ENCODE measurements at places on chromosomes 12 and 14.

GRCh38 chr12:9971181-9971580 lies at the start of gene CLEC12A:
Gene CLEC12A, plus strand, starts transcription at chr12:9971409. Its CDS starts 188 bp downstream, at chr12:9971597.
- DNase-seq: no peak

GRCh38 chr12:90972226-90972625 lies 17.2 kb upstream of the CCER1 start:
- DNase-seq: peak; percentile 44

DNA sequence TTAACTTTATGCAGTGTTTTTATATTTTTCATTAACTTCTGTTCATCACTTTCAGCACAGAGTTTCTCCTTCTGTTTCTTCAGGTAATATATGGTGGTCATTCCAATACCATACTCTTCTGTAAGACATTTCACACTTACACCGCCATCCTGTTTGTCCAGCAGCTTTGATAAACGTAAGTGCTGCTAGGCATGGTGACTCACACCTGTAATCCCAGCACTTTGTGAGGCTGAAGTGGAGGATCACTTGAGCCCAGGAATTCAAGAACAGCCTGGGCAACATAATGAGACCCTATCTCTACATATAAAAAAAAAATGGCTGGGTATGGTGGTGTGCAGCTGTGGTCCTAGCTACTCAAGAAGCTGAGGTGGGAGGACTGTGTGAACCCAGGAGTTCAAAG lies 55.8 kb downstream of the EXOC5 start:
- no peak for DNase-seq

GRCh38 chr12:113292091-113292490 lies 42.8 kb downstream of the SLC8B1 start:
- DNase-seq: no peak

DNA sequence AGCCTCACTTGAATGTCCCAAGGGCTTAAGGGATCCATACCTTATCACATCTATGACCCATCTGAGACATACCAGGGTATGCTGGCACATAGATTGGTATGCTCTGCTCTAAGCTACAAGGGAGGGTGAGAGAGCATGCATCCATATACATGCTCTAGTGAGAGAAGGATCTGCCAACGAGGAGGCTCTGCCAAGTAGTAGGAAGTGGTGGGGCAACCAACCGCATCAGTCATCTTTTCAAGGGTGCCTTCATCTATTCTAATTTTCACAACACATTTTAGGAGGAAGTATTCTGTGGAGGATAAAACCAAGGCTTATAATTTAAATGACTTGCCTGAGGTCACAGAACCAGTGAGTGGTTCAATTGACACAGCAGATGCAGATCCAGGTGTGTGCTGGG lies 6.6 kb upstream of the PPM1A start:
- DNase-seq: no peak

DNA sequence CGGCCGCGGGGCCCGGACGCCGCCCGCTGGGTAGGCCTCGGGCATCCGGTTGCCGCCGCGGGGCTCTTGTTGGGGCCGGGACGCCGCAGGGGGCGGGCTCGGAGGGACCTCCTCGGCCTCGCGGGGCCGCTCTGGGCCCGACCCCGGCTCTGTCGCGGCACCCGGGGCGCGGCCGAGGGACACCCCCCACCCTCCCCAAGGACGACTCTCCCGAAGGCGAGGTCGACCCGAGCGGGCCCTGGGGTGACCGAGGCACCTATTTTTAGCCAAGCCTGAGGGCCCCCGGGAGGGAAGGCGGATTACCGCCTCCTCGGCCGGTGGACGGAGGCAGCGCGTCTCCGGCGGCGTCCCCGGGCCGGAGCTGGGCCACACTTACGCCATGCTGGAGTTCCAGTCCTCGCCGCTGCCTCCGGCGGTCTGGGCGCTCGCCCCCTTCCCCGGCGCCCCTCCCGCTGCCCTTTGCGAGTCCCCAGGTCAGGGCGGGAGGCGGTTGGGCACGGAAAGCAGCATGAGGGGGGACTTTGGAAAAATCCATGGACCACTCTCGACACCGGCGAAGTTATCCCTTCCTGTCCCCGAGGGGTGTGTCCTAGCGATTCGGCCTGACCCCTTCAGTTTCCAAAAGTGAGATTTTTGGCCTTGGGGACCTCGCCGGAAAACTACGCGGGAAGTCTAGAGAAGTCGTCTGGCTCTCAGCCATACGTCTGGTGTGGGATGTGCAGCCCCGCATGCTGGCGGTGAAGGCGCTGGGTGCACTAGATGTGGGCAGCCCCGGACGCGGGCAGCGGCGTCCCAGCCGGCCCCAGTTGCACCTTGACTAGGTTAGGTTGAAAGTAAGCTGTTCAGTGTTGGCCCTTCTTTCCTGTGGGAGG lies 699 bp downstream of the KTN1 start:
- DNase-seq: peak; percentile 57

GRCh38 chr12:102061096-102061559 lies 663 bp downstream of the WASHC3 start:
- no peak for DNase-seq

- DNase-seq: no peak
These were observed 9.3 kb downstream of the DAAM1 start for GRCh38 chr14:59197695-59198262.

GRCh38 chr12:65605019-65605418 lies 219.3 kb upstream of the HMGA2 start:
- no peak for DNase-seq

- DNase-seq: peak; percentile 67
These were observed 147.7 kb upstream of the SYT10 start for GRCh38 chr12:33587354-33587753.

- DNase-seq: peak; percentile 61
These were observed 11.4 kb upstream of the BCAT1 start for GRCh38 chr12:24960222-24960855.

DNA sequence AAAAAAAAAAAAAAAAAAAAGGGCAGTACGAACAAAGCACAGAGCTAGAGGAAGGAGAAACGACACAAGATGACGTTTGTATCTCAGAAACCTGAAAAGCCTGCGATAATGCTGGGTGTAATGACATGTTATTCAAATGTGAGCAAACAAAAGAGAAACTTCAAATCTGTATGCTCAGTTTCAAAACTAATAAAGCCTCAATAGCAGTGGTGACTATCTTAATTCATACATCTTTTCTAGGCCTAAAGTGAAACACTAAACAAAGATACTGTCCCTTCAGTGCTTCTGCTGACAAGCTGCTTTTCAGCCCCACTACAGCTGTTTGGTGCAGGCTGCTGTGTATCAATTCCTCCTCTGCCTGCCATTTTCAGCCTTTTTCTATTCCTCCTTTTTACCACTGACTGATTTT lies 15.8 kb downstream of the ITPR2 start:
- DNase-seq: no peak

DNA sequence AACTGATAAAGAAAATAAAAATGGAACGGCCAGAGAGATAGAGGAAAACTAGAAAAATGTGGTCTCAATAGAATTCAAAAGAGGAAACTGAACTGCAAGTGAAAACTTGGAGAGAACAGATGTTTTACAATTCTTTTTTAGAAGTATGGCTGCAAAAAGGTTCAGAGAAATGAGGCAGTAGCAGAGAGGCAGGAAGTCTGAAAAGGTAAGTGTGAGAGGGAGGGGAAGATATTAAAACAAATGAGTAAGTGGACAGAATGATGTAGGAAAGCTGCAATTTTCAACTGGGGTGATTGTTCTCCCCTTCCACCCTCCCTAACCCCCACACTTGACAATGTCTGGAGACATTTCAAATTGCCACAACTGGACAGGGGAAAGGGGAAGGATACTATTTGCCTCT lies 12.9 kb downstream of the BTBD7 start:
- DNase-seq: no peak

Data from fibroblast of skin of back (primary cell).